IPS DF 6.9 (cell line): ENCODE measurements at places on chromosomes 5 and 9.

GRCh38 chr5:145237843-145238242, 597.3 kb downstream of the PRELID2 start:
- DNase-seq, result peak; percentile 75

- no peak for DNase-seq
Observed at GRCh38 chr9:77866878-77867277, 164.7 kb downstream of the GNAQ start.

DNA sequence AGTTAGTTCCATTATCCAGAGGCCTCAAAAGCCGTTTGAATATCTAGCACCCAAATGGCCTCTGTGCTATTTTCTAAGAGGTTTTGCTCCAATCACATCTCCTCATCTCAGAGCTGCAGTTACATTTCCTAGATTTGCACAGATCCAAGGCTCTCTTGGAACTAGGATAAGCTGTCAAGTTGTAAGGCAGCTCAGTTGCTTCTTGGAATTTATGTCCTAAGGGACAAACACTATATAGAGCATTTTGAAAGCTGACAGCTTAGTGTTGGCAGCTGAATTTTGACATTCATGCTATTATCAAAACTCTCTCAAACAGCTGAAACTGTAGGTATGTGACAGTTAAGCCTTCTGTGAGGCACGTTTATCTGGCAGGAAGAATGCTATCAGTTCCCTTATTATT, 97.0 kb downstream of the MACIR start:
- DNase-seq, result no peak

DNA sequence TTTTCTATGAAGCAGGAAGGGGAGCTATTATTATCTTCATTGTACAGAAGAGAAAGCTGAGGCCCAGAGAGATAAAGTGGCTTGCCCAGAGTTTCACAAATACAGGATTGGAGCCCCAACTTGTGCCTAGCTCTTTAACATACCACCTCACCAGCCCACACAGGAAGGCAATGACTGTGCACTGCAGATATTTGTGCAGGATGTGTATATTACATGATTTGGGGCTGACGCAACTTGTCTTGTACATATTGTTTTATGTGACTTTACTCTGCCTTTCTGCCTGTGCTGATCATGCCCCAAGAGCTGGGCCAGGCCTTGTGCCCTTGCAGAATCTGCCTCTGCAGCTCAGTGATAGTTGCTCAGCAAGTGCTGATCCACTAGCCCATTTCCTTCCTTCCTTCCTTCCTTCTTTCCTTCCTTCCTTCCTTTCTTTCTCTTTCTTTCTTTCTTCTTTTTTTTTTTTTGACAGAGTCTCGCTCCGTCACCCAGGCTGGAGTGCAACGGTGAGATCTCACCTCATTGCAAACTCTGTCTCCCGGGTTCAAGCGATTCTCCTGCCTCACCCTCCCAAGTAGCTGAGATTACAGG, 106.6 kb upstream of the TBCA start:
- no peak for DNase-seq

DNA sequence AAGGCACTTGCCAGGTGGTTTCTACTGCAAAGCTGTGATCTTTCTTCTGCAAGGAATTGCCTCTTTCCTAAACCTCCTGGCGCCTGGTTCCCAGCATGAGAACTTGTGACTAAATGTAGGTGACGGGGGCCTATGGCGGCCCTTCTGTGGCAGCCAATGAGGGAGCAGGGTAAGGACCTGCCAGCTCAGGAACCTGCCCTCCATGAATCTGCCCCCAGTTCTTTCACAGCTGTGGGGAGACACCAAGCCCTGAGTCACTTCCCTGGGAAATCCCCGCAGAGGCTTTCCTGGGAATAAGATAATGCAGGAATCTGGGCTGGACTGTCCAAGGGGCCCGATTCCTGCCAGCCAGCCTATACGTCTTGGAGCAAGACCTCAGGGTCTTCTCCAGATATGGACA, 56.7 kb upstream of the CTNNA1 start:
- DNase-seq, result no peak

DNA sequence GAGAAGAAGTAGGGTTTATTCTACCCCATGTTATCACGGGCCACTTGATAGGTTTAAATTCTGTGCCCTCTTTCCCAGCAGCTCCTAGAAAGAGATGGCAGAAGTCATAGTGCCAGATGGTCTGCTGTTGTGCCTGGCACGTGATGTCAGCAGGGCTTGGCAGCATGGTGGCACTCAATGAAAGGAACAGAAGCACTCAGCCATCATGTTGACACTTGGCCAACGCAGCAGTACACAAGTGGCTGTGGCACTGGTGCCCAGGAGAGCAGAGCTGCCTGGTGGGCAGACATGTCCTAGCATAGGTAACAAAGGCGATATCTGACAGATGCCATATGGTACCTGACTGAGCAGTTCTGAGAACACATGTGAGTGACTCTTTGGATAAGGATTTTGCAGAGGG, 796.4 kb upstream of the ACO1 start:
- no peak for DNase-seq

GRCh38 chr9:108525186-108525585, 330.6 kb downstream of the ACTL7B start:
- no peak for DNase-seq

DNA sequence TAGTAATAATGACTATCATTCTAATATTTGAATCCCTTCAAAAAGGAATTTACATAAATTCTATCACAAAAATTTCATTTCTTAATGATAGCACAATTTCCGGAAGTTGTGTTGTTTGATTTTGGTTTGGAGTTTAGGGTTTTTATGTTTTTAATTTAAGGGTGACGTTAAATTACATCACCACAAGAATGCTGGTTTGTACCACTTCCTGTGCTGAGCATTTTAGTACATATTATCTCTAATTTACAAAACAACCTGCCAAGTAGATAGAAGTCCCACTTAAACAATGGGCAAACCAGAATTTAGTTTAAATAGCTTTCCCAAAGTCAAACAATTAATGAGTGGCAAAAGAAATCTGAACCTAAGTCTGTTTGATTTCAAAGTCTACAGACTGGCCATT, 63.4 kb downstream of the DENND1A start:
- no peak for DNase-seq

DNA sequence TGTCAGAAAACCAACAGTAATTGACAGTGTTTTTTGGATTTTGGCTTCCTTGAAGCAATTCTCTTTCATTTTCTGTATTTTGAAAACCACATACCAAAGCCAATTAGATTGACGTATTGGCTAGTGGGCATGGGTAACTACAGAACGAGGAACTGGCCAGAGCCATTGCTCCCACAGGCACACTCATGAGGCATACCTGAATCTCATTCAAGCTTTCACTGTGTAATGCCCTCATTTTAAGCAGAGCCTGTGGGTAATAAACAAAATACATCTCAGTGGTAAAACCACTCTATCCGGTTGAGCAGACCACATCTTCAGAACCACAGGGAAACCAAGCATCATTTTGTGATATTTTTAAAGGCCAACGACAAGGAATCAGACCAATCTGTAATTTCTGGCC, 394.1 kb downstream of the ZNF608 start:
- no peak for DNase-seq

DNA sequence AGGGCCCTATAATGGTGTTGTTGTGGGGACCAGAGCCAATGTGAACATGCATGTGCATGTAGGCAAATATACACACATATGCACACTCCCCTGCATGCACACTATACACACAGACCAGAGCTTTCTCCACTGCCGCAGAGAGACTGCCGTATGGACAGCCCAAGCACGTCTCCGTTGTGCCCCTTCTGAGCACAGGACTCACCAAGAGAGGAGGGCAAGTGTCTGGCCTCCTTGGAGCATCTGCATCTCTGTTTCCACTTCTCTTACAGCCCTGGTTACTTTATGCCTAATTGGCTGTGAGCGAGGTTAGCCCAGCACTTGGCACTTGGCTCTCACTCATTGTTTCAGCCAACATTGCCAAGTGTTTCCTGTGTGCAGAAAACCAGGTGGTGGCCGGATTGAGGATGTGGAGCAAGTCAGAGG, 30.4 kb downstream of the CSF2 start:
- DNase-seq, result no peak

DNA sequence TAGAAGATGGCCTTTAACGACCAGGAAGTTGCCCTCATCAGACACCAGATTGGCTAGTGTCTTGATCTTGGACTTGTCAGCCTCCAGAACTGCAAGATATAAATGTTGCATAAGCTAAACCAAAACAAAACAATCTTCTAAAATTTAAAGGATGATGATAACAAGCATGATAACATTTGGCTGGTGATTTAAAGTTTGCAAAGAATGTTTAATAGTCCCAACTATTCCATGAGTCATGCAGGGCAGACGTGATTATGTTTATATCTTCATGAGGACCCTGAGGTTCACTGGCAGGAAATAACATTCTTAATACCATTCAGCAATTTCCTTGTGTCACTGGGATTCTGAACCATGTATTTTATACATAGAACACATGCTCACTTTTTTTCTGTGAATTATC, 319.8 kb downstream of the HCN1 start:
- DNase-seq, result no peak

DNA sequence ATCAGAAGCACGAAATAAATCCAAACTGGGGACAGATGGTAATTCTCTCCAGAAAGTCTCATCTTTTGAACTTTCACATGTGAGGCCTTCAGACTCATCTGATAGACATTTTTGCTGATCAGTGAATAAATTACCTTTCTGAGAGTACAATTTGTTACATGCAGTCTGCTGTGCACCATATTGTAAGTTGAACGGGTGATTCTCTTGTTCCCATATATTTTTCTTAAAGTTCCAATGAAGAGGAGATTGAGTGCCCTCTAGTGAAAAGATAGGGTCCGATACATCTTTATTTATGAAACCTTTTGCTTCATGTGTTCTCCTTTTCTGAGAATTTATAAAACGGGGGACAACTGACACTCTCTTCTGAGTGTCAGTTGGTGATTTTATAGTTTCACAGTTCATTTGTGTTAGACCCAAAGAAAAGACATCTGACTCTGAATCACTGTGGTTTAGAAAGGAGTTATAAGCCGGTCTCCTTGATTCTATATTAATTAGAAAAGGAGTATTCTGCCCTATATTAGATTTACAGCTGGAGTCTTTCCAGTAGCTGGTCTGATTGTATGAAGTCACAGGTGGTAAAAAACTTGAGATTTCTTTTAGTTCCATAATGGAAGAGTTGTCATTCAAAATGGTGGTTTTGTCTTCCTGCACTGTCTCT, 30.4 kb downstream of the GNG10 start:
- no peak for DNase-seq

DNA sequence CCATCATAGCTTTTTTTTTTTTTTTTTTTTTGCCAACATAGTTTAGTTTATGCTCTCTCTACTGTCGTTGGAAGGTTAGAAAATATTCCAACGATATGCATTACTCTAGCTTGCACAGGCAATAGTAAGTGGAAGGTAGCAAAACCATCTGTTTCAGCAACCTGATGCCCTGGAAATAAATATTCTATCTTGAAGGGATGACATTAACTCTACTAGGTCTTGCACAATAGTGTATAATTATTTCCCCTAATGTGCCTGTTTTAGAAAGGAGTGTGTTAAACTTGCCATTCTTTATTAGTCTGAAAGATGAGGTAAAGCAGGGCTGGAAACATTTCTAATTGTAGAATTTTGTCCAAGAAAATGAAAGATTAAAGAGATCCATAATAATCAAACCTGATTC, 111.0 kb downstream of the PCSK5 start:
- no peak for DNase-seq

- DNase-seq, result no peak
Observed at GRCh38 chr5:147565524-147565923, 55.7 kb upstream of the DPYSL3 start.

GRCh38 chr5:43051684-43052083, 11.6 kb upstream of the ANXA2R start:
- DNase-seq, result no peak

DNA sequence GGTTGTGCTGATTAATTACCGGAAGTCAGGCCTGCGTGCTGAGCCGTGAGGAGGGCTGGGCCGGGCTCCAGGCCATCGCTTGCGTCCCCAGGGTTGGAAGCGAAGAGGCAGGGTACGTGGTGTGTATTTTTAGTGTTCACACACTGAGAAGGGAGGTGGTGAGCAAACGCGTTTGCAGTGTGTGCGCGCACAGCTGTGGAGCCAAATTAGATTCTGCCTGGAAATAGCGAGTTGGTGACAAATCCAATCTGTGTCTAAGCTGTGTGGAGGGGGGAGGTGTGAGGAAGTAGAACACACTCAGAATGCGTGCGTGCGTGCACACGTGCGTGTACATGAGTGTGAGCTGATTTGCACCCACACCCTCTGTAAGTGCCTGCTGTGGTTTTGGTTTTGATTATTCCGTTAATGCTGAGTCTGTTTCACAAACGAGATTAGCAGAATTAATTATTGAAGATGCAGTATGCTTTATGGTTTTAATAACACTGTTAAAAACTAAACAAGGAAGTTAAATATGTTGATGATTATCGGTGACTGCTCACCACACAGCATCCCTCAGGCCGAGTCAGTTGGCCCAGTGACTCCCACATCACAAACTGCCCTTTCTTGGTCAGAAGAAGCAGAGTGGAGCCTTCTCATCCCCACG, 111.8 kb upstream of the FCN2 start:
- DNase-seq, result no peak

DNA sequence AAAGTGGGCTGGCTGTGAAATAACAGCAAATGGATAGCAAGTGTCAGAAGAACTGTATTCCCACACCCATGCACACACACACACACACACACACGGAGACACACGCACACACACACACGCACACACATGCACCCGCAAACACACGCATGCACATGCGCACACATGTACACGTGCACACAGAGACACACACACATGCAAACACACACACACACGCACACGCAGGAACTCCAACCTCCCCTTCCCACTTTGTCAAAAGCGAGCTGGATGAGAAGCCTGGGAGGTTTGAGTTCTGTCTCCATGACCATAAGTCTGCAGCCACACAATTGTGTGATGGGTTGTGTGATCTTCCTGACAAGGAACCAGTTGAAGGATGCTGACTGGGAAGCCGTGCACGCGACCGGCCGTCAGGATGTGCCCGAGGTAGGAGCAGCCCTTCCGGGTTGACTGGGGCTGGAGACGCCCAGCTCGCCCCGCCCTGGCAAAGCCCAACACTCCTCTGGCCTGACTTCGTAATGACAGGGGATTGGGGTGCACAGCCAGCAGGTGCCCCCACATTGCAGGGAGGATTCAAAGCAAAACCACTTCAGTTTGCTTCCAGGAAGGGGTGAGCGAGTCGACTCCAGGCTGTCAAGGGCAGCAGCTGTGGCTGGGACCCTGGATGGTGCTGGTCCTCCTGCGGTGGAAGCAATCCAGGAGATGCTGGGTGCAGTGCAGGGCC, 29.3 kb upstream of the NKD2 start:
- no peak for DNase-seq

GRCh38 chr5:135106610-135107471, 72.8 kb upstream of the PITX1 start:
- DNase-seq, result no peak

GRCh38 chr5:78553580-78554353, 94.8 kb downstream of the LHFPL2 start:
- no peak for DNase-seq

DNA sequence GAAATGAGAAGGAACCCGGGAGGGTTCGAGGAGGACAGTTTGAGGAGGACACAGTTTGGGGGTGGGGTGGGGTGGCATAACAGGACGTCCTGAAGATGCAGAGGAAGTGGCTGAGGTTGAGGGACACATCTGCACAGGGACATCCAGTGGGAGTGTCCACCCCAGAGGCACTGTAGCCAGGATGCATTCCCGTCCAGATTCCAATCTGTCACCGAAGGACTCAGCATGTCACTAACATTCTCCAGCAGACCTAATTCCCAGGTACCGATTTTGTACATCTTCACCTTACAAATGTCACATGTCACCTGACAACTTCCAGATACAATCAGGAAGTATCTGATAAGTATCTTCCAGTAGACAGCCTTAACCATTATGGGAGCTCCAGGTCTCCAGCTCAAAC, 42.6 kb downstream of the EPB41L4B start:
- no peak for DNase-seq

GRCh38 chr5:17878541-17878940, 244.3 kb downstream of the TAF11L14 start:
- no peak for DNase-seq

GRCh38 chr9:40927260-40927631, 201.2 kb downstream of the FOXD4L6 start:
- no peak for DNase-seq
